Ovary (tissue), 10 donors: ENCODE measurements at places on chromosomes 5 and 9. TPM values are rescaled to one million over a fixed set of nuclear protein-coding genes. Genes with fewer than 3 reads are reported as not detected.

The IL3 gene
- not detected for total RNA-seq

The EIF4E1B gene
- total RNA-seq: not detected

The THBS4 gene
- 4.6 TPM for total RNA-seq

DNA sequence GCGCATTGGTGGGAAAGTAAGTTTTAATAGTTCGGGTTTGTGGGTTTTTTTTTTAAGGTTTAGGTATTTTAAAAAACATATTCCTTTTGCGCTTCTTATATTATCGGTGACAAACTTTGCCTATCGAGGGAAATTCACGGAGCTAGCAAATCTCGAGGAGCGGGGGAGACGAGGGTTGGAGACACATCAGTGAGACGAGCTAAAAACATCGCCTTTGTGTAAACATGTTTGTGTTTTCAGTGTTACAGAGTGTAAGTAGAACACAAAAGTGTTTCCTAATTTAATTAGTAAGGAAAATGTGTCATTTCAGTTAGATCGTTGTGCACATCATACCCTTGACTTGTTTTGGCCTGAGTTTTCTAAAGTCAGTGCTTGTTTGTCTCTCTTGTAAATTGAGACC, 945 bp downstream of the BTF3 start:
- DNase-seq: no peak

GRCh38 chr5:116709082-116709481, 134.5 kb upstream of the SEMA6A start:
- DNase-seq: no peak

GRCh38 chr5:180034564-180034963, 37.0 kb downstream of the RNF130 start:
- DNase-seq: no peak
